ENCODE measurements at places on chromosomes 7 and 10. TPM values are rescaled to one million over a fixed set of nuclear protein-coding genes. Genes with fewer than 3 reads are reported as not detected.

TRAPPC14 gene
- total RNA-seq, result 49.0 TPM

PITRM1 gene
- total RNA-seq, result 94.6 TPM

C10orf53 gene
- total RNA-seq, result not detected

ASIC3 gene
- 8.7 TPM for total RNA-seq

SHTN1 gene
- total RNA-seq, result 28.1 TPM

ABCC2 gene
- 3.8 TPM for total RNA-seq

ANXA8 gene
- 98.0 TPM for total RNA-seq

WDFY4 gene
- 0.59 TPM for total RNA-seq

SH2B2 gene
- 6.5 TPM for total RNA-seq

CPA4 gene
- total RNA-seq, result 83.3 TPM

CAMK2B gene
- total RNA-seq, result 0.89 TPM

OPALIN gene
- not detected for total RNA-seq

CTNNA3 gene
- total RNA-seq, result 0.25 TPM

CYP26A1 gene
- not detected for total RNA-seq

ZNF746 gene
- 18.1 TPM for total RNA-seq

TCF7L2 gene
- 11.1 TPM for total RNA-seq

ENO4 gene
- not detected for total RNA-seq

PIK3AP1 gene
- 5.6 TPM for total RNA-seq

CALHM3 gene
- not detected for total RNA-seq

HBP1 gene
- total RNA-seq, result 207 TPM

ANKRD61 gene
- not detected for total RNA-seq

ZCCHC24 gene
- 17.3 TPM for total RNA-seq

TET1 gene
- 2.1 TPM for total RNA-seq

COL1A2 gene
- total RNA-seq, result 124 TPM

FOXI2 gene
- not detected for total RNA-seq

PITX3 gene
- total RNA-seq, result not detected

REEP3 gene
- 31.3 TPM for total RNA-seq

CNPY1 gene
- not detected for total RNA-seq

ADCY1 gene
- total RNA-seq, result 0.26 TPM

CPEB3 gene
- total RNA-seq, result 7.8 TPM

STAG3 gene
- 1.9 TPM for total RNA-seq

GRID2IP gene
- 0.16 TPM for total RNA-seq

PIP gene
- total RNA-seq, result 1,038 TPM

OR2A1 gene
- total RNA-seq, result not detected

GALNT11 gene
- 43.4 TPM for total RNA-seq

PPP1R3C gene
- total RNA-seq, result 4.8 TPM

FBH1 gene
- total RNA-seq, result 70.9 TPM

ELOVL3 gene
- 84.1 TPM for total RNA-seq

TMEM236 gene
- 0.11 TPM for total RNA-seq

STRIP2 gene
- total RNA-seq, result 1.6 TPM

GPR37 gene
- total RNA-seq, result 6.6 TPM

LBX1 gene
- not detected for total RNA-seq

NUTM2A gene
- 2.3 TPM for total RNA-seq

FGFBP3 gene
- 0.56 TPM for total RNA-seq
